ENCODE measurements at places on chromosomes 6 and 20.

- no peak for DNase-seq
These were observed 43.4 kb downstream of the SRC start for GRCh38 chr20:37389241-37389747.

GRCh38 chr20:5395932-5396727 is 79.4 kb upstream of the PROKR2 start:
- no peak for DNase-seq

DNA sequence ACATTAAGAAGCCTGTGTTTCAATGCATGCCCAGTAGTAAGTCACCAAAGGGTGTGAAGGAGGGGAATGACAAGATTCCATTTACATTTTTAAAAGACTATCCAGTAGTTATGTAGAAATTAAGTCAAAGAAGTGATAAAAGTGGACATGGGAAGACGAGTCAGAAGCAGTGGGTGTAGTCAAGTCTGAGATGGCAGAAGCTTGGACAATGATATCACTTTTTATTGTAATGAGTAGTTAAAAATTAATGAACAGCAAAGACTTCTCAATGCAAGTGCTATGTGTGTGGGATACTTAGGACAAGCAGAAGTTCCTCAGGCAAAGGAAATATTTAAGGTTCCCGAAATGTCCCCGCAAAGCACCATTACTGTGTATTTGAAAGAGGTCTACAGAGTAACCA is 156.0 kb downstream of the DST start:
- DNase-seq = no peak

- DNase-seq = no peak
These were observed 67.9 kb downstream of the ZHX3 start for GRCh38 chr20:41249411-41250281.

DNA sequence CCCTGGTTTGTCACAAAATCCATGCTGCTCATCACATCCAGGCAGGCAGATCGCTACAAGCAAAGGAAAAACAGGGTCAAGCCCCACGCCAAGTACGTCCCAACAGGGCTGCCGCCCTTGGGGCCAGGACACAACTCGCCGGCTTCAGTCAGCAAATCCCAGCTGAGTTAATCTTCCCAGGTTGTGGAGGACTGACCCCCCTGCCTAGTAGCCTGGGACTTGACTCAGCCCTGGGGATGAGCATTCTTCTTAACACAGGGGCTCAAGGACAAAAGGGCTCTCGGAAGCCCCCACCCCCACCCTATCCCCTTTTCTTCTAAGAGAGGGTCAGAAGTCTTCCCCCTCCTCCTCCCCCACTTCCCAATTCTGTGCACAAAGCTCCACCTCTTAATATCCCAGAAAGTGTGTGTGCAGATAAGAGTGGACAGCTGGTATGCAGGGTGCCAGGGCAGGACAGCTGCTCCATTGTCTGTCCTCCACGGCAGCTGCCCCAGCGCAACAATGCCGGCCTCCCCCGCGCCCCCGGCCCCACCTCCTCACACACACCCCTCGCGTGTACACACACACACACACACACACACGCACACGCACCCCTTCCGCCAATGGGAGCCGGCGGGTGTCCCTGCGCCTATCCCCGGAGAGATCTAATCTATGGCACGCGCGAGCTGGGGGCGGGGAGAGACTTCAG is 4.5 kb downstream of the DLL1 start:
- no peak for DNase-seq

GRCh38 chr6:64602993-64603392 is 967.4 kb downstream of the PHF3 start:
- DNase-seq = no peak

DNA sequence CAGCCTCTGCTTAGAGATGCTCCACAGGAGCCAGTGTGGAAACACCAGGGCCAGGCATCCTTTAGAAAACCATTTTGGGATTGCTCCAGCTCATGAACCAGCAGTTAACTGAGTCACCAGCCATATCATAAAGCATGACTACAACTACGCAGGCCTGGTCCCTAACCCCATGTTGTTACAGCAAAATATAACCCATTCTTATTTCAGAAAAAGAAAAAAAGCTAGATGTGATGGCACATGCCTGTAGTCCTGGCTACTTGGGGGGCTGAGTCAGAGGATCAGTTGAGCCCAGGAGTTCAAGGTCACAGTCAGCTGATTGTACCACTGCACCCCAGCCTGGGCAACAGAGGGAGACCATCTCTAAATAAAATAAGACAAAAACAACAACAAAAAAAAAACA is 36.8 kb downstream of the C6orf15 start:
- no peak for DNase-seq

DNA sequence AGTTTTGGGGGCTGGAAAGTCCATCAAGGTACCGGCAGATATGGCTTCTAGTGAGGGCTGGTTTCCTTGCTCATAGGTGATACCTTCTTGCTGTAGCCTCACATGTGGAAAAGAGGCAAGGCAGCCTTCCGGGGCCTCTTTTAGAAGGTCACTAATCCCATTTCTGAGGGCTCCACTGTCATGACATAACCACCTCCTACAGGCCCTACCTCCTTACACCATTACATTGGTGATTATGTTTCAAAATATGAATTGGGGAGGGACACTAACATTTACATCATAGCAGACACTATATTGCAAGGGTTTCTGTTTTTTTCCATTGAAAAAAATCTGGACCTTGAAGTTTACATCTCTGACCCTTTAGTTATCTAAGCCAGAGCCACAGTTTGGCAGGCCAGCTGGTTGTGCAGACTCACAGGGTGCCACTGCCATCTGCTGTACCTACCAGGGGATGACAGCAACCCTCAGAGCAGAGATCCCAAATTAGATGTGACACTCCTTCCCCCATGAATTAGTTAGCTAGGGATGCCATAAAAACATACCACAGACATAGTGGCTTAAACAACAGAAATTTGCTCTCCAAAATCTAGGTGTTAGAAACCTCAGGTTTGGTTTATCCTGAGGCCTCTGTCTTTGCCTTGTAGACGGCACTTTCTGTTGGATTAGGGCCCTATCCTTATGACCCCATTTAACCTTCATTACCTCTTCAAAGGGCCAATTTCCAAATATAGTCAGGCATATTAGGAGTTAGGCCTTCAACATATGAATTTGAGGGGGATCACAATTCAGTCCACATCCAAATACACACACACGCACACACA is 166.4 kb upstream of the RNF217 start:
- DNase-seq = no peak

DNA sequence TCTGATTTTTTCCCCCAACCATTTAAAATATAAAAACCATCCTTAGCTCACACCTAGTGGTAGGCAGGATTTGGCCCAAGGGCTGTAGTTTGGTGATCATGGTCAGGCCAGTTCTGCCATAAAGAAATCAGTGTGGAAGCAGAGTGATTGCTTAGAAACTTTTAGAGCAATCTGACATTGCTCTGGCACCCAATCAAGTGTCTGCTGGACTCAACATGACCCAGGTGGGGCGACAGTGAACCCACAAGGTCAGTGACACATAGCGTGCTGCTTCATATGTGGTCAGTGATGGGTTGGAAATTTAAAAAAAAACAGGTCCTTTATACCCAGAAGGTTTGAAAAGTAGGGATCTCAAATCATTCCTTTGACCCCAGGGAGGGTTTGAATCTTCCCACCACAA is 107.9 kb downstream of the BANF2 start:
- DNase-seq = no peak

GRCh38 chr6:121677571-121677970 is 242.1 kb downstream of the GJA1 start:
- no peak for DNase-seq

GRCh38 chr6:150157081-150157480 is 14.2 kb downstream of the PPP1R14C start:
- DNase-seq = no peak

GRCh38 chr6:145587334-145587733 is 148.0 kb downstream of the EPM2A start:
- DNase-seq = no peak

GRCh38 chr20:49795135-49795424 is 17.5 kb upstream of the SLC9A8 start:
- DNase-seq = no peak

- DNase-seq = no peak
These were observed 56.7 kb downstream of the ATXN1 start for GRCh38 chr6:16704401-16705045.

DNA sequence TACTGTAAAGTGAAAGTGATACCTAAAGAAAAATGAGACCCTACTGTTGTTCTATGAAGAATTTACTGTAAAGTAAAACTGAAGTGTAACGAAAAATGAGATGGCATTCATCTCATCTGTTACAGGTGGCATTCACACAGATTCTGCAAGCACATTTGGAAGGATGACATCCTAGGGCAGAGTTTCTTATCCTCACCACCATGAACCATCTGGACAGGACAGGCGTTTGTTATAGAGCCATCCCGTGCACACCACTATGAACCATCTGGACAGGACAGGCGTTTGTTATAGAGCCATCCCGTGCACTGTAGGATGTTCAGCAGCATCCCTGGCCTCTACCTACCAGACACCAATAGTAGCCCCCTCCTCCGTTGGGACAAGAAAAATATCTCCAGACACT is 294.8 kb downstream of the GMDS start:
- DNase-seq = no peak

DNA sequence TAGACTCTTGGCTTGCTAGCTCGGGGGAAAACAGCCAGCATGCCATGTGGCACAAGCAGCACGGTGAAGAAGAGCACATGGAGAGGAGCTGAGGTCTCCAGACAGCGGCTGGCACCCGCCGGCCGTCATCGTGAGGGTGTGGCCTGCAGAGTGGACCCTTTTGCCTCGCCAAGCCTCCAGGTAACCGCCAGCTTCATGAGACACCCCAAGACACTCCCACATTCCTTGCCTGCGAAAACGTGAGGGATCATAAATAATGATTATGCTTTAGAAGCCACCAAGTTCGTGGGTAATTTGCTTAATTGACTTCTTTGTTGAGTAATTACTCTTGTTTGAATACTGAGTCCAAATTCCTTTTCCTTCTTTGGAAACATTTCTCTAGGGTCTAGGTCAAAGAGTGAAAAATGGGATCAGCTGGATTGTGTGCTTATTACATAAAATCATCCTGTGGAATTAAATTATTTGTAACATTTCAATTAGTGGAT is 23.2 kb downstream of the FAM50B start:
- no peak for DNase-seq

- DNase-seq = no peak
These were observed 2.5 kb upstream of the NAA20 start for GRCh38 chr20:20014659-20015058.

DNA sequence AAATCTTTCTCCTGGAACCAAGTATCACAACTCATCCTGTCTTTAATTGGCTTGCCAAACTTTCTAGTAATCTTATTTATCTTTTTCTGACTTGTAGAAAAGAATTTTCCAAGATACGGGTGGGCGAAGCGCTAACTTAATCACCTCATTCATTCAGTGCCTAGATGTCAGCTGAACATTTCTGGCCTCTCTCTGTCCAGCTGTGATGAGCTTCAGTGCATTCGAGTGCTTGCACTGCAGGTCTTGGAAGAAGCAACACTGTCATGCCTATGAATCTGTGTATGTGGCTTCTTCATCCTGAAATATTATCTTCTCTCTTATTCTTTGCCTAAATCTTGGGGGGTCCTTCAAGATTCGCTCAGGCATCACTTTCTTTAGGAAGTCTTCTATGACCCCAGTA is 16.3 kb upstream of the ENPP1 start:
- no peak for DNase-seq

DNA sequence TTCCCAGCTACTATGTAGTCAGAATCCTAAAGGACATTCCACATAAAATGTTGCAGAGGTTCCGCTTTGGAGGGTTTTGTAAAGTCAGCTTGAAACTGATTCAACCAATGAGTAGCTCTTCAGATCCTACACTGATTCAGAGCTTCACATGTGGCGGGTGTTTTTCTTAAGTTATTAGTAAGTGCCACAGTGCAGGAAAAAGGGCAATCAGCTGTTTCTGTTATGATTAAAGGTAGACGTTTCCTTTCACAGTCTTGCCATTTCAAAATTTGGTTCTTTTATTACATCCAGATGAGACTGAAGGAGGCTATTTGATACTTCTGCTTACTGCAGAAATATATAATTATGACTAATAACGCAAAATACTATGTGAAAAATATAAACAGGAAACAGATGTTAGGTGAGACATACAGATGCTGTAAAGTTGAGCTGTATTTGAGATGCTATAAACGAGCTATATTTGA is 443.9 kb downstream of the CDKAL1 start:
- no peak for DNase-seq

DNA sequence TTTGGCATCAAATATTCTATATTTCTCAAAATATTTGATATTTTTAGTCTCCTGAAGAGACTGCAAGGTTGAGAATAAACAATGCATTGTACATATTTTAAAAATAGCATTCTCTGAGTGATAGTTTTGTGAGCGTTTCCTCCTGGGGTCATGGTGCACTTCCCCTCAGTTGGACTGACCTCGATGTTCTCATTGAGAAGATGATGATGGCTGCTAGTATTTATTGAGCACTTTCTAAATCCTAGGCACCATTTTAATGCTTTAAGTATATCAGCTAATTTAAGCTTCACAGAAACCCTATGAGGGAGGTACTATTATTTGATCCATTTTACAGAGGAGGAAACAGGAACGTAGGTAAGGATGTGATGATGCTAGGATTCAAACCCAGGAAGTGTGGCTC is 18.2 kb downstream of the DSE start:
- DNase-seq = no peak

Measured in stimulated activated CD8-positive, alpha-beta memory T cell treated with anti-CD3 and anti-CD28 coated beads, Interleukin-4, amount 100 ng/mL, for 4 hours (primary cell).